ENCODE measurements at places on chromosomes 3 and 15.

- DNase-seq: no peak
These were observed 27.9 kb upstream of the SLC12A8 start for GRCh38 chr3:125240496-125240895.

DNA sequence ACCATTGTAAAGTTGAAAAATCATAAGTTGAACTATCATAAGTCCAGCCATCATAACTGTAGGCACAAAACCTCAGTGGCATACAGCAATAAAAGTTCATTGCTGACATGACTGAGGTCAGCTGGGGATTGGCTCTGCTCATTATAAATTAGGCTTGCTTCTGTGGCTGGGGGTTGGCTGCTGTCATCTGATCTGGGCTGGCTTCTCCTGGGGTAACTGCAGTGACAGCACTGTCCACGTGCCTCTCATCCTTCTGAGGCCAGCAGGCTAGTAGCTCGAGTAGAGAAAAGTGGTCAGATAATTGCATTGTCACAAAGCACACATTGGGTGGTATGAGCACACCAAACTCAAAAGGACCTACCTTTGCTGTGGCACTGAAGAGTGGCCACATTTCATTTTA, 31.3 kb downstream of the CMTM7 start:
- DNase-seq: no peak

- DNase-seq: no peak
These were observed 37.3 kb downstream of the MLH1 start for GRCh38 chr3:37030588-37030987.

- no peak for DNase-seq
These were observed 64.5 kb downstream of the MDFIC2 start for GRCh38 chr3:70247955-70248354.

DNA sequence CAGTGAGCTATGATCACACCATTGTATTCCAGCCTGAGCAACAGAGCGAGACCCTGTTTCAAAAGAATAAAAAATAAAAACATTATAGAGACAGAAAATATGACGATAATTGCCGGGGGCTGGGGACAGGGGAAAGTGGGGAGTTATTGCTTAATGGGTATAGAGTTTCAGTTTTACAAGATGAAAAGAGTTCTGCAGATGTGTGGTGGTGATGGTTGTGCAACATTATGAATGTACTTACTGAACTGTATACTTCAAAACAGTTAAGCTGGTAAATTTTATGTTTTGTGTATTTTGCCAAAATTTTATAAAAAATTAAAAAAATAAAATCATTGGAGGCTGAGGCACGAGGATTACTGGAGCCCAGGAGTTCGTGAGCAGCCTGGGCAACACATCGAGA, 24.8 kb upstream of the ZNF774 start:
- DNase-seq: no peak

DNA sequence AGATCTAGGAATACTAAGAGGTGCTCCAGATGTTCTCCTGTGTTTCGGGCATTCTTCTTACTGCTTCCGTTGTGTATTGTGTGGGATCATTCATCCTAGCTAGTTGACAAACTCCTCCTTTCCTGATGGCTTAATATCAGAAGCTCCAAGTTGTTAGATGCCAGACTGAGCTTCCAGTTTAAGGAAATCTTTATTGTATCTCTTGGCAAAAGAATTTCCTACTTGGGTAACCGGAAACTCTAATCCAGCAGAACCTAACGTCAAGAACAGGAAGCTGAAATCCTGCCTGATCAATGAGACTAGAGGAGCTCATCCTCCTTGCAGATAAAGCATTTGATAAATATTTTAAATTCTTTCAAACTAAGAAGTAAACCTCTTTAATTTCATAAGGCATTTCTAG, 27.7 kb upstream of the MYH15 start:
- no peak for DNase-seq

- DNase-seq: no peak
These were observed 12.8 kb upstream of the ARRDC4 start for GRCh38 chr15:97947465-97948260.

DNA sequence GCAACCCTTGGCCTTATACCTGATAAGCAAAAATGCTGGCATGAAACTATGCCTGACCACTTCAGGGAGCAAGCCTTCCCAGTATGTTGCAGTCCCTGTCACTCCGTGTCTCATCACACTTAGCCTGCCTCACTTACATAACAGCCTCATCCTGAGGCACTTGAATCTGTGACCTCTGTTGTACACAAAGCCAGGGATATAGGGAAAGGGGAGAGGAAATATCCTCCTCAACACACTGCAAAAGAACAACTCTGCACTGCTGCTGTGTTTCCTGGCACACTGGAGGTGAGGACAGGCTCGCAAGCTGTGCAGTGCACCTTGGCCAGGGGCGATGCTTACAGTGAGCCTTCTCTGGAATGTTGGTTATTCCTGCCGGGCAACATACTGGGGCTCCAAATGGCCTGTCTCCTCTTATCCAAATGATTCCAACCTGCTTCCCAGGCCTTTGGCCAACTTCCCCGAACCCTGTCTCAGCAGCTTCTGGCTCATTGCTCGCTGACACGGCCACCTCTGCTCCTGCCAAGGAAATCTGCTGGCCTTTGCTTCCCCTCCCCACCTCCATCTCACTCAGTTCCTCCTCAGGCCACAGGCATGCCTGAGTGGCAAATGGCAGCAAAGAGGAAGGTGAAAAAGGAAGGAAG, 109.2 kb downstream of the CD47 start:
- no peak for DNase-seq

DNA sequence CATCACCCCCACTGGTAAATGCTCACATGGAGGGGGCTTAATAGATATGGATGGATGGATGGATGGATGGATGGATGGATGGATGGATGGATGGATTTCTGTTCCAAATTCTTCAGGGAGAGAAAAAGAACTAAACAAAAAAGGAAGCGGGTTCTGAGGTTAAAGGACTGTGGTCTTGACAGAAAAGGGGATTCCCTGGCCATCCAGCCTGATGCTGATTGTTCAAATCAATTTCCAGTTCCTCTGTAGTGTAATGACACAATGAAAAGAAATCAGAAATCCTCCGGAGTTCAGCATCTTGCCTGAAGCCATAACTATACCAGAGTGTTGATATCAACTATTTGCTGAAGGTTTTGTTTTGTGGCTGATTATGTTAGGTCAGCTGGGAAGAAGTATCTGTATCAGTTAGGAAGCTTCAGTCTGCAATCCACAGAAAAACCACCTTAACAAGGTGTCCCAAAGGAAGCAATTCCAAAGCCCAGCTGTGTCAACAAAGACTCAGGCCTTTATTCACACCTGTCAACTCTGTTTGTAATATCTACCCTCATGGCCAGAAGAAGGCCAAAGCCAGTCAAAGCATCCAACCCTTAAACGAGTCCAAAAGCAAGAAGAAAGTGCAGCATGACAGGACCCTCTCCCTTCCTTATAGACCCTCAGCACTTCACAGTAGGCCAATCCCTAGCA, 24.5 kb upstream of the RASA2 start:
- DNase-seq: no peak

- no peak for DNase-seq
These were observed 335.9 kb upstream of the EPHA6 start for GRCh38 chr3:96478496-96478895.

- DNase-seq: peak; percentile 36
These were observed 1.9 kb downstream of the ARPP19 start for GRCh38 chr15:52566889-52567288.

DNA sequence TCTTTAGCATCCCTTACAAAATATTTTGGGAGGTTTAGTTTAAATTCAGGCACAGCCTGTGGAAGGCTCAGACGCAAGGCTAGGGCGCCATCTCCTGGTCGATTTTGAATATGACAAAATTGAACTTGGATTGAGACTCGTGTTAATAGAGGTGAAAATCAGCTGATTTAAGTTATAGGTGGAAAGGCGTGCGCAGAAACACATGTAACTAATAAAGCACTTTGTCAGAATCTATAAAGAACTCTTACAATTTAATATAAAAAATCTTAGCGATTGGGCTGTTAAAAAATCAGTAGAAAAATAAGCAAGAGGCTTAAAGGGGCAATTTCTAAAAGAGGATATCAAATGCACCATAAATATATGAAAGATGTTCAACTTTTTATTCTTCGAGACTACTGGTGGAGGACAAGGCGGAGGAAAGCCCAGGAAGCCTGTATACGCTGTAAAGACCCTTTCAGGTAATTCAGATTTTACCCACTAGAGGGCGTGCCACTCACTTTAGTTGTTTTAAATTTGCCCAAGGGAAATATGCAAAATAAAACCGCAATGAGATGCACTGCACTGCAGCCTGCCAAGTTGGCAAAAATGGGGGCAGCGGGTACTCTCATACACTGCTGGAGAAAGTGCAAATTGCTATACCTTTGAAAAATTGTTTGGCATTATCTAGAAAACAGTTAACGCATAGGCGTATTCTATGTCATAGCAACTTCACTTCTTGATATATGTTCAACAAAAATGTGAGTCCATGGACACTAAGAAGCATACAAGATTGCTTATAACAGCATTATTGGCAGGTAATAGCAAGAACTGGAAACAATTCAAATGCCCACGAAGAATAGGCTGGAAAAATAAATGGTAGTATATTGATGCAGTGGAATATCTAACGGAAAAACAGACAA, 64.7 kb downstream of the SLC30A4 start:
- DNase-seq: peak; percentile 93

Measured in hematopoietic multipotent progenitor cell treated with erythropoietin and hydrocortisone succinate and interleukin-3 and kit ligand, for 17 days (in vitro differentiated cells).